CD4-positive, alpha-beta T cell treated with Interleukin-4 for 1 hour (primary cell): ENCODE measurements at places on chromosomes 5 and 9.

- DNase-seq, result no peak
Observed at GRCh38 chr5:10427201-10427600, 14.5 kb upstream of the ROPN1L start.

GRCh38 chr5:67904366-67904765 lies 311.2 kb upstream of the PIK3R1 start:
- no peak for DNase-seq

DNA sequence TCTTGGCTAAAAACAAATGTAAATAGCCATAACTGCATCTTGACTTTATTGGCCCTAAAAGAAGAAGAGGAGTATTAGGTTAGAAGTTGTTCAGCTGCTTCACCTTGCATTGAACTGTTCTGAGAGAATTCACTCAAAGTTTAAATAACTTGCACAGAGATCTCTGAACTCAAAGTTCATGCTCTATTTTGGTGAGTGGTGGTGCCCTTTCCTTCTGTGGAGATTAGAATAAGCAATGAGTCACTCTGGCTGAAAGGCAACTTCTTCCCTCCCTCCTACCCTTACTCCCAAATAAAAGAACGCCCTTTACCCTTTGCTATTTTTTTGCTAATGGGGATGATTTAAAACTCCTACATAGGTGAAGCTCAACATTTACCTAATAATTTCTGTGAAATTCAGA lies 48.9 kb downstream of the ERMP1 start:
- DNase-seq, result no peak

GRCh38 chr5:172754596-172755356 lies 16.2 kb downstream of the DUSP1 start:
- DNase-seq, result no peak

DNA sequence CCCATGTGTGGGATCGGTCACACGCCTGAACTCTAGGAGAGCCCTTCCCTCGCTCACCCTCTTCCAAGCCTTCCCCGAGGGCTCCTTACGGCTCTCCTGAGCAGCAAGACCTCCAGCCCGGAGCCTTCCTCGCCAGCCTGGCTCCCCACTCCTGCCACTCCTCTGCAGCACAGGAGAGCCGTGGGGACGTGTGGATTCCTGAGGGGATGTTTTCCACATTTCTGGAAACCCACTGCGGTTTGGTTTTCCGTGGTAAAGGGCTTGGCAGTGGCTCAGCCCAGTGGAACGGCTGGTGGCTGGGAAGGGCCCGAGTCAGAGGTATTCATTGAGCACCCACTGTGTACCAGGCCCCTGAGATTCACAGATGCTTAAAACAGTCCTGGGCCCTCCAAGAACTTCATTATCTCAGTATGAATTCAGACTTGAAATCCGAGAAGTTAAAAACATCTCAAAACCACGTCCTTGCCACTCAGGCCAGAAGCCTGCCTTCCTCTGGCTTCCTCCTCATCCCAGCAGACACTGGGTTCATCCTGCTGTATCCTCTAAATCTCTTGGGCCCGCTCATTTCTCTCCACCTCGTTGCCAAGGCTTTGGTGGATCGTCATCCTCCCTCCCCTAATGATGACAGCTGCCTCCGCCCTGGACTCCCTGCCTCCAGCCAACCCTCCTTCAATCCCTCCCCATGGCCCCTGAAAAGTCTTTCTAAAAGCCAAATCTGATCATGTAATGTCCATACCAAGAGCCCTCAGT lies 109.6 kb downstream of the FGF18 start:
- DNase-seq, result no peak

DNA sequence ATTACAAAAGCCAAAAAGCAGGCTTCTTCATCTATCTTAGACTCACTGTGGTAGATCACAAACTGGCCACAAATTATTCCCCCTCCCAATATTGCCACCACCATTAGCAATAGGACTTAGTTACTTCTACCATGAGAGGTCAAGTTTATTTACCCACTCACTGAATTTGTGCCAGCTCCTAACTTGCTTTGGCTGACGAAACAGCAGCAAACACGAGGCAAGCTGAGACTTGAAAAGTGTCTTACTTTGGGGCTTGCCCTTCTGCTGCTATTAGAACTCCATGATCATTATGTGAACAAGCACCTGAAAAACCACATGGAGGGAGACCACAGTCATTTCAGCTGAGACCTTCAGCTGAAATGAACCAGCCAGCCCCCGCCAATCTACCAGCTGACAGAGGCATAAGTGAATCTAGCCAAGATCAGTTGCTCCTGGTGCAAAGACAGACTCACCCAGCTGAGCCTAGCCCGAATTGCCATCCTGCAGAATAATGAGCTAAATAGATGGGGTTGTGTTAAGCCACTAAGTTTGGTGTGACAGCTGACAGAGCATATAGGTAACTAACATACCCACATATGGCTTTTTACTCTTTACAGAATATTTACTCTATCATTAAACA lies 5.7 kb downstream of the WDR41 start:
- DNase-seq, result no peak

GRCh38 chr5:139062910-139063663 lies 135.1 kb downstream of the SIL1 start:
- no peak for DNase-seq

- DNase-seq, result no peak
Observed at GRCh38 chr5:96503501-96504236, 70.6 kb upstream of the PCSK1 start.

DNA sequence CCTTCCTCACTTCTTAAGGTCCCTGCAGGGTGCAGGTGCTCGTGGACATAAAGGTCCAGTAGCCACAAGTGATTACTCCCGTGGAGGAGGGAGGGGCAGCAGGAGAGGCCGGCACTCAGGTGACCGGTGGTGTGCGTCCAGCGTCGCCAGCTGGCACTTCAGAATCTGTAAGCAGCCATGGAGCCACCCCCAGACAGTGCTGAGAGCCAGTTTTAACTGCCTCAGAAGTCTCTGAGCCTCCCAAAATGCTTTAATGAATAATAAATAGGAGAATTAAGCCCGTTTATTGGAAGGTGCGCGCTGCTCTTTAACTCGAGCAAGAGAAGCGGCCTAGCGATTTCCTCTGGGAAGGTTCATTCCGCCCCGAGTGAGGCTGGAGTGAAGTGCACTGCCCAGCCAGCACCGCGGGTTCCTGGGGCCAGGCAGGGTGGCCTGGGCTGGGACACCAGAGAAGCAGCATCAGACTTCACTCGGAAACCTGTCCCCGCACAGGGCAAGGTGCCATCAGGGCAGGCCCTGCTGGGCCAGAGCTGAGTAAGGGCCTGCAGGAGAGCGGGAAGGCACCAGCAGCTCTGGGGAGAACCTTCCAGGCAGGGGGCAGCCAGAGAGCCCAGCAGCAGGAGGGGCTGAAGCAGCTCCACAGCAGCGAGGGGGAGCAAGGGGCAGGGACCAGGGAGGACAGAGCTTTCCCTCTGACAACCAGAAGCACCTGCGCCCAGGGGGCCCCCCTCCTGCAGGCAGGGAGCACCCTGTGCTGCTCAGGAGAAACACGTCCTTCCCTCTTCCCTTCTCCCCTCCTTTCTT lies 61.2 kb downstream of the VAV2 start:
- DNase-seq, result no peak

GRCh38 chr9:75109210-75109839 lies 21.0 kb downstream of the OSTF1 start:
- no peak for DNase-seq

- no peak for DNase-seq
Observed at GRCh38 chr5:159782197-159782994, 133.9 kb upstream of the ADRA1B start.

GRCh38 chr5:104299998-104300706 lies 737.6 kb upstream of the NUDT12 start:
- DNase-seq, result no peak

GRCh38 chr5:56432321-56432720 lies 199.2 kb upstream of the ANKRD55 start:
- DNase-seq, result no peak

DNA sequence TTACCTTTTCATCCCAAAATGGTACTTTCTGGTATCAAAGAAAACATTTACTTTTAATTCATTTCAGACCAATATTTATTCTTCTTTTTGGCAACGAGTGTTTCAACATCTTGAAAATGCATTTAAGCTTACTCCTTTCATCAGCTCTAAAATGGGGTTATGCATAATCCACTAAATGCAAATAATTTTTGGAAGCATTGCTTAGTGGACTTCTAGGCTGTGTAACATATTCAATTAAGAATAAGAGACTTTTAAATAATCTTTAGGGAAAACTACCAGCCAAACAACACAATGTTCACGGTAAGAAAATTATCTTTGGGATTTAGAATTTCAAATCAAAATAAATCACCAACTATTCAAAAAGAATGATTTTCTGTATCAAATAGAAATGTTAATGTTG lies 118.2 kb downstream of the ADAMTS6 start:
- DNase-seq, result no peak

- DNase-seq, result no peak
Observed at GRCh38 chr9:87850391-87850790, 32.3 kb upstream of the SPATA31E1 start.

- DNase-seq, result no peak
Observed at GRCh38 chr5:74736759-74737158, 30.2 kb downstream of the GFM2 start.

GRCh38 chr9:20041697-20042081 lies 252.9 kb upstream of the SLC24A2 start:
- DNase-seq, result peak; percentile 25

DNA sequence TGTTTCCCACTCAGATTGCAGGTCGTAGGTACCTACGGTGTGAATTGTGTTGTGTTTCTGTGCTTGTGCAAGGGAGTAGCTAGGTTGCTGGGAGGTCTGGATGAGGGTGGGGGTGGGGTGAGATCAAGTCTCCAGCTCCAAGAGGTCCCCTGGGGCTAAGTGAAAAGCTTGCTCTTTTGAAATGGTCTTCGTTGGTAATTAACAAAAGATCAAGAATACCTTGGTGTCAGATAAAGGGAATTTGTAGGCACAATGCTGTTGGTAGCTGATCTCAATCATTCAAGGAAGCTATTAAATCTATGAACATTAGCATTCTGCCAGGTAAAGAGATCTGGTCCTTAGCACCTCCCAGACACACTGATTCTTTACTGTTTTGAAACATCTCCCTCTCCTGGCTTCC lies 928 bp upstream of the PCDHGC4 start:
- DNase-seq, result no peak

DNA sequence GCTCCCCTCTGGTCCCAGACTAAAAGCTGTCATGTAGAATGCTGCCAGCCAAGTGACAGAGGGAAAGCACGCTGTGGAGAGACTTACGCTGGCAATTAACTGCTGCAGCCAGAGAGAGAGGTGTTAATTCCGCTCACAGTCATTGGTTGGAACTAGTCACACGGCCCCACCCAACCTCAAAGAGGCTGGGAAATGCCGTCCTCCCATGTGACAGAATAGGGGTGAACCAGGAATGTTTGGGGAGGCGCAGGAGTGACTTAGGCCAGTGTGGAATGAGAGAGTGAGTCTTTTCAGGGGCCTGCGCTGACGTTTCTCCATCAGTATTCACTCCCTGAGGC lies 87.6 kb downstream of the AMBP start:
- DNase-seq, result no peak

GRCh38 chr9:114250235-114250568 lies 72.7 kb upstream of the ORM1 start:
- no peak for DNase-seq

DNA sequence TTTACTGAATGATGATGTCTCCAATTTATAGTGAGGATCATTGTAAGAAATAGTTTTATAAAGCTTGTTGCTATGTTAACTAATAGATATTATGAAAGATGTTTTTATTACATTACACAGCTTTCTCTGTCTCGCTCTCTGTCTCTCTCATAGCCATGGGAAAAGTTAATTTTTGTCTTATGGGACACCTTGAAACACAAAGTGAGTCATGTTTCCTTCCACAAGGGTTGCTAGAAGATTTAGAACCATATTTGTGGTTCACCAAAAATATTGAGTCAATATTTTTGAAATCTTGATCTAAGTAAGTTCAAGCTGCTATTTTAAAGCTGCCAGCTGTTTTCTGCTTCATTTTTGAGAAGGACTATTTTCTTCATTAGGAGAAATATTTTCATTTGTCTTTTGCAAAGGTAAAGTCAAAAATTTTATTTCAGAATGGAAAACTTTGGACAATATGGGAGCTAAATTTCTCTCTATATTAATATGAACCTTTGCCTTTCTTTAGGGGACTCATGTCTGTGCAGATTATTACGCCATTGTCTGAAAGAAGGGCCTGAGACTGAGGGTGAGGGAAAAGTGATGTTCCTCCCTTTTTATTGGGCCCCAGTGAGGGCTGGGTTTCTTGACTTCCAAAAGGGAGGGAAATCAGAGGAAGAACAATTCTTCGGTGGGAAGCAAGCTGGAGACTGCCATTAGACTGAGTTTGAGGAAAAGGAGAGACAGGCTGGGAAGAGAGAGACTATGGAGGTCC lies 87.9 kb upstream of the SLC24A2 start:
- no peak for DNase-seq

DNA sequence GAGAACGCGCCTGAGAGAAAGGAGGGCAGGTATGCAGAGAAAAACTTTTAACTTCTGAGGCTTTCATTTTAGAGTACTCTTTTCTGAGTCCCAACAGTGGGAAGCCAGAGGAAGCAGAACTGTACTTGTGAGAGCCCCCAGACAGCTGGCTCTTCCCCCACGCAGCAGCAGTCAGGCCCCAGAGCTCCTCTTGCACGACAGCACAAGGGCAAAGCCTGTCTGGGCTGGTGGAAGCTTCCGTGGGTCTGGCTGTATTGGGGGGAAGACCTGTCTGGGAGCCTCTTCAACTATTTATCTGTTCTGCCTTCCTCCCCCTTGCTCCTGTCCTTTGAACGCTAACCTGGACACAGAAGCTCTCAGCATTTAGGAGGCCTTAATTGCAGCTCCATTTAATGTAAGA lies 68.2 kb downstream of the THBS4 start:
- DNase-seq, result no peak

- no peak for DNase-seq
Observed at GRCh38 chr5:111830333-111830732, 73.3 kb upstream of the NREP start.

DNA sequence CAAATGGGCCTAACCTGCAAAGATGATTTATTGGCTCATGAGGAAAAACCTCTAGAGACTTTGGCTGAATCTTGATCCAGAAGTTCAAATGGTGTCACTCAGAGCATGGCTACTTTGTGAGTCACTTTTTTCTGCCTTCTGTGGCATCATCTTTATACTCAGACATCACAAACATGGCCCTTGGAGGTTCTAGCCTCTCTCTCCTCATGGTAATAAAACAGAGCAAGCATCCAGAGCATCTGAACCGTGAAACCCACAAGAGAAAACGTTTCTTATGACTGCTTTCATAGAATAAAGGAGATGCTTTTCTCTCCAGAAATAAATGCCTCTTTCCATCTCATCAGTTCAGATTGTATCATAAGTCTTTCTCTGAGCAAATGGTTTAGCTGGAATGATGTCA lies 780.3 kb downstream of the KCTD16 start:
- DNase-seq, result no peak

DNA sequence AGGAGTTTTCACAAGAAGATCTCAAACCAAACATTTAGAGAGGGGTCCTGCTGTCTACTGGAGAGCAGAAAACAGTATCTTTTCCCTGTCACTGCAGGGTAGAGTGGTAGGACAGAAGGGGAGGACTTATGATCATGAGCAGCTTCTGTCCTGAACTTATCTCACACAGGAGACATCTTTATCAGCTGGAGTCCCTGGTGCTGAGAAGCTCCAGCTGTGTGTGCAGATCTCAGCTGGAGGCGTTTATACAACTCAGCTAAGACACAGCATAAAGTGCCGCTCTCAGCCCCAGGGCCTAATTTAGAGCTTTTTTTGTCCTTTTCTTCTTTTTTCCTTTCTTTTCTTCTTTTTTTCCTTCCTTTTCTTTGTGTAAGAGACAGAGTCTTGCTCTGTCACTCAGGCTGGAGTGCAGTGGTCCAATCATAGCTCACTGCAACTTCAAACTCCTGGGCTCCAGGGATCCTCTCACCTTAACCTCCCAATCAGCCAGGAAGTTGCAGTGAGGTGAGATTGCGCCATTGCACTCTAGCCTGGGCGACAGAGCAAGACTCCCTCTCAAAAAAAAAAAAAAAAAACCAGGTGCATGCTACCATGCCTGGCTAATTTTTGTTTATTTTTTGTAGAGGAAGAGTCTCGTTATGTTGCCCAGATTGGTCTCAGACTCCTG lies 31.9 kb downstream of the CCDC125 start:
- DNase-seq, result no peak
